Activated T-cell treated with anti-CD3 and anti-CD28 coated beads, Interleukin-2, amount 50 U/mL, for 1 hour (primary cell): ENCODE measurements at places on chromosomes 1 and 21.
A peak's percentile ranks its signal among the peaks of the same experiment; 100 is the strongest.

- DNase-seq = no peak
Measured at GRCh38 chr1:74715236-74715502, 17.7 kb downstream of the CRYZ start.

GRCh38 chr1:247576514-247576913, 11.6 kb upstream of the OR2G2 start:
- DNase-seq = no peak

DNA sequence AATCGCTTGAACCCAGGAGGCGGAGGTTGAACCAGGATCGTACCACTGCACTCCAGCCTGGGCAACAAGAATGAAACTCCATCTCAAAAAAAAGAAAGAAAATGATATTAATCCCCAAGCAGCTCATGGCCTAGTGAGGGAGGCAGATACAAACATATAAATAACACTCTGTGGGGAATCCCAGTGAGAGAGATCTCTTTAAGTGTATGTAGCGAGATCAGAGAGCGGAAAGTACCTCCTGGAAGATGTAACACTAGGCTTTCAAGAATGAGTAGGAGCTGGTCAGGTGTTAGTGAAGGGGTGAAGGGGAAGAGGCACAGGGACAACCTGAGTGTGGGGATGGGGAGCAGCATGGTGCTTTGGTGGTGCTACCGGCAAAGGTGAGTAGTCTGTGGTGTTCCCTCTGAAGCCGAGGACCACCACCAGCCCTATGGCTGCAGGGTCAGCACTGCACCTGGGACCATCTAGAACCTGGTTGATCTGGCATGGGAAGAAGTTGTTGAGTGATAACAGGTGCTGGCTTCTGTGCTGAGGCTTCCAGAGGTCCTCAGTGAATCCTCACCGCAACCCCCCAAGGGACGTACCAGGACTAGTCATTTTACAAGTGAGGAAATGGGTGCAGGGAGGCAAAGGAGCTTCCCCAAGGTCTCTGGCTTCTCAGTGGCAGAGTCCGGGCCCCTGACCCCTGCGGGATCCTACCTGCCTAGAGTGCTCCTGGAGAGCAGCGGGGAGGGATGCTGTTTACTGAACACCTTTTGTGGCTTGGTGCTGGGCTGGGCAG, 367.6 kb upstream of the VAMP3 start:
- no peak for DNase-seq

DNA sequence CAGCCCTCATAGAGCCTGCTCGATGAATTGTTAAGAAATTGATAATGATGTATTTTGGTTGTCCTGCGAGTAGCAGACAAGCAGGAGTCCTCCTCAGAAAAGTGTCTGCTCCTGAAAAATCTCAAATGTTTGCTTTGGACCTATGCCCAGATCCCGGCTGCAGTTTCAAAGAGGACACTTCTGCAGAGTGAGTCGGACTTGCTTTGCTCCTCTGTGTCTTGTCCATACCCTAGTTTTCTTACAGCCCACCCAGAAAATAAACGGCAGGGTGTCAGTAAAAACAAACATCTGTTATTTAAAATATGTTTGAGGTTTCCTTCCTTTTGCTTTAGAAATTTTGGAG, 2.8 kb downstream of the S100A10 start:
- DNase-seq = no peak

GRCh38 chr1:217891966-217892365, 260.8 kb downstream of the SPATA17 start:
- DNase-seq = no peak

- DNase-seq = no peak
Measured at GRCh38 chr1:47772281-47772680, 224.9 kb downstream of the TRABD2B start.

DNA sequence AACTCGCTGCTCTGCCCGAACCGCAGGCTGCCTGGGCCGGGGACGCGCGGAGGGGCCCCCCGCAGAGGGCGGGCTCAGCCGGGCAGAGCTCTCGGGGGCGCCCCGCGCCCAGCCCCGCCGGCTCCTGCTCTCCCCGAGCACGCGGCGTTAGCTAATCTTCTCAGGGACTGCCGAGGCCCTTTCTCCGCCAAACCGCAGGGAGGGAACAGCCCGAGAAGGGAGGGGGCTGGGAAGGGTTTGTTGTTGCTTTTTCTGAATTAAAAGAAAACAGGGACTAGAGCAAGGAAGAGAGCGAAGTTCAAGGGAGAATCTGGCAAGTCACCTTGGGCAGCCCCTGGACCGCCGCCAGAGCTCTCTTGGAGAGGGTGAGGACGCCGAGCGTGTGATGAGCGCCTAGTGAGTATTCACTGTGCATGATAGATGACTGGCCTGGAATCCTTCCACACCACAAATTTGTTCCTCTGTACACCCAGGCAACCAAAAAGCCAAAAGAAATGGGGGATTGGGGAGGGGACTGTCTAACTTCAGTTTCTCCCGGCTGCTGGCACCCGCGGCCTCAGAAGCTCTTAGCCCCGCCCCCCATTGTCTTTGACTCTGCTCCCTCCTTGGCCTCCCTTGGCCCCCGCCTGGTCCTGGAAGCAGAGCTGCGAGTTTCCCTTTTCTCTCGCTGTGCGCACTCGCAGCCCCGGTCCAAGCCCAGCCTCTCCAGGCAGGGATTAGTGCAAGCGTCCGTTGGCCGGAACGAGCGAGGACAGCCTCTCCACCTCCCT, 19.7 kb upstream of the LMX1A start:
- DNase-seq = peak; percentile 42

DNA sequence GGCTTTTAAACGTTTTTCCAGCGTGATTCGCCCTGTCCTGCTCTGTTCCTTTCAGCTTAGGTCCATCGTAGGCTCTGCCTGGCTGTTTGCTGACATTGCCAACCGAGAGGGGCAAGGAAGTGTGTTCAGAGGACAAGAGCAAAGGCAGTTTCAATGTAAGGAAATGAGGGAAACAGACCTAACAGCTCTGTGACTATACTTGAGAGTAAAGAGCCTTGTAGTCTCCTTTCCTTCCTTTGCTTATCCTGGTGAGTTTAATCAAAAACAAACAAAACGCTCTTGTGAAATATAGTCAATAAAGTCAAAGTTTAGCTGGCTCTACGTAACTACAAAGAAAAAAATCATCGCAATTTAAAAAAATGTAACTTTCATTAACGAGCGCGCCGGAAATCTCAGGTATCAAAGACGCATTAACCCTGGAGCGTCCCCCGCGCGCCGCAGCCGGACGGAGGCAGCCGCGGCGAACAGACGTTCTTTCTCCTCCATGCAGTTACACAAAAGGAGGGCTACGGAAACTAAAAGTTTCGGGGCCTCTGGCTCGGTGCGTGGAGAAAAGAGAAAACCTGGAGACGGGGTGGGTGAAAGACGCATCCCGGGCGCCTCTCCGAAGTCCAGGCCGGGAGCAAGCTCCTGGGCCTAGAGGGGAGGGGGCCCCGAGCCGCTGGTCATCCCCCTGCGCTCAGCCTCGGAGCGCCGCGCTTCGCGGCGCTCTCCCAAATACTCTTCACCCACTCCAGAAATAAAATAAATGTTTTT, 617 bp upstream of the ADGRL2 start:
- no peak for DNase-seq

GRCh38 chr1:233315718-233316301, 11.7 kb upstream of the MAP3K21 start:
- DNase-seq = no peak

GRCh38 chr1:110870721-110871388, 2.1 kb upstream of the CD53 start:
- no peak for DNase-seq

- no peak for DNase-seq
Measured at GRCh38 chr1:3685222-3685621, 32.9 kb downstream of the TP73 start.

GRCh38 chr1:76546354-76546933, 320.8 kb upstream of the ST6GALNAC5 start:
- no peak for DNase-seq

- DNase-seq = no peak
Measured at GRCh38 chr1:169078163-169078883, 28.2 kb upstream of the ATP1B1 start.

GRCh38 chr1:226405411-226405988, 2.4 kb downstream of the PARP1 start:
- DNase-seq = no peak

DNA sequence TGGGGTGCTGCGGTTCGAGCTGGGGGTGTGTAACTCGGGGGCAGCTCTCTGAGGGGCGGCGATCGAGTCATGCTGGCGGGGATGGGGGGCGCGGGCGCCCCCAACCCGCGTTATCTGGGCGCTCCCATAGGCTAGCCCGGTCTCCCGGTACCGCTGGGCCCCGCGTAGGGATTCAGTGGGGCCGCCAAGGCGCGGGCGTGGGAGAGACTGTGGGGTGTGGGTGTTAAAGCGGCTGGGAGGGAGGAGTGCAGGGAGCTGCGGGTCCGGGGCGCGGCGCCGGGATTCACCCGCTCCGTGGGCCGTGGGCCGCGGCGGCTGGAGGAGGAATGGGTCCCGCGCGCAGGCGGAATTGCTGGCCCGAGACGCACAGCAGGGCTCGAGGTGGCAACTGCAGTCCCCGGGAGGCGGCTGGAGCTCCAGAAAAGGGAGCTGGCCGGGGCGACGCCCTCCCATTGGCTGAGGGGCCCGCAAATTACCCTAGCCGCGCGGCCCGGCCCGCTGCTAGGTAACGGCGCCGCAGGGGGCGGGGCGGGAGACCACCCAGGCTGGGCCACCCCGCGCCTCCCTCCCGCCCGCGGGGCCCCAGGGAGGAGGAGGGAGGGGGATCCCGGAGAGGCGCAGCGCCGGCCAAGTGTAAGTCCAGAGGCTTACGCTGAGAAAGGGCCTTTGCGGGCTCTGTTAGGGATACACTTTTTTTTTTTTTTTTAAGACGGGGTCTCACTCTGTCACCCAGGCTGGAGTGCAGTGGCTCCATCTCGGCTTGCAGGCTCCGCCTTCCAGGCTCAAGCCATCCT, at the start of gene PTCH2:
TSS of gene PTCH2 (minus strand) at position 392 of the 794 bp plus-strand sequence. CDS start at position 71, 321 bp downstream.
- peak; percentile 43 for DNase-seq

- peak; percentile 60 for DNase-seq
Measured at GRCh38 chr1:32981003-32981901, 16.6 kb upstream of the RNF19B start.
